EH (cell line): ENCODE measurements at places on chromosomes 12 and 14.

- no peak for DNase-seq
Observed at GRCh38 chr14:66601932-66602578, 94.1 kb downstream of the GPHN start.

GRCh38 chr12:104381731-104382480, 74.8 kb upstream of the CHST11 start:
- DNase-seq = peak; percentile 77

DNA sequence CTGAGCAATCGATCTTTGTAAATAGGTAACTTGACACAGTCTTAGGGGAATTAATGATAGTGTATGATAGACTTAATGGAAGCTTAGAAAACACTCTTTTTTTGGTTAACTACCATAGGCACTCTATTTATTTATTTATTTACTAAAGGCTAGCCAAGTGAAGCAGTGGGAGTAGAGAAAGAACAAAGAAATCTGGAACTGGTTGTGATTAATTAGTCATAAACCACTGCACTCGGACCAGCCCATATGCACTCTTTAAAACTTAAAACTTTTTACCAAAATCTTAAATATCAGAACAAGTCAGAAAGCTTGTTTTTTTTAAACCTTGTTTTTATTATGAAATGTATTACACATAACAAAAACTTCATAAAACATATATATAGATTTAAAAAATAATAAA, 49.5 kb upstream of the SRP54 start:
- no peak for DNase-seq

DNA sequence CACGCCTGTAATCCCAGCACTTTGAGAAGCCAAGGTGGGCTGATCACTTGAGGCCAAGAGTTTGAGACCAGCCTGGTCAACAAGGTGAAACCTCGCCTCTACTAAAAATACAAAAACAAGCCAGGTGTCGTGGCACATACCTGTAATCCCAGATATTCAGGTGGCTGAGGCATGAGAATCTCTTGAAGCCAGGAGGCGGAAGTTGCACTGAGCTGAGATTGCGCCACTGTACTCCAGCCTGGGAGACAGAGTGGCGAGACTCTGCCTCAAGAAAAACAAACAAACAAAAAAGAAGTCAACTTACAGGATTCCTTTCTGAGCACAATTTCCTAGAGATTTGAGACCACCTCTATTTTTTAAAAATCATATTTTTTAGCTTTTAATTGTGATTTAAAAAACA, 45.3 kb downstream of the DGLUCY start:
- no peak for DNase-seq

DNA sequence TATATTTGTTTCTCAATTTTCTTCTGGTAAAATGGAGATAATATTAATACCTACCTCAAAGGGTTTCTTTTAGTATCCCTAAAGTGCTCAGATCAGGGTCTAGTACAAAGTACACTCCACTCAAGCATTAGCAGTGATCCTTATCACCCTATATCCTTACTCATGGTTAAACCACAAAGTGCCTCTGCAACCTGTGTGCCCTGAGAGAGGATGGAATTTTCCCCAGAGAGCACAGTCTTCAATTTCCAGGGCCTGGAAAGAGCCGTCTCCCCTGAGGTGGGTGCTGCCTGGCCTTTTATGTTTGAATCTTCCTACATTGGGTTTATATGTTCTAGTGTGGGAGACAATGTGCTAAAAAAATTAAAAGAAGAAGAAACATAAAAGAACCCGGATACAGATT, 183.1 kb upstream of the FBXO33 start:
- DNase-seq = no peak

DNA sequence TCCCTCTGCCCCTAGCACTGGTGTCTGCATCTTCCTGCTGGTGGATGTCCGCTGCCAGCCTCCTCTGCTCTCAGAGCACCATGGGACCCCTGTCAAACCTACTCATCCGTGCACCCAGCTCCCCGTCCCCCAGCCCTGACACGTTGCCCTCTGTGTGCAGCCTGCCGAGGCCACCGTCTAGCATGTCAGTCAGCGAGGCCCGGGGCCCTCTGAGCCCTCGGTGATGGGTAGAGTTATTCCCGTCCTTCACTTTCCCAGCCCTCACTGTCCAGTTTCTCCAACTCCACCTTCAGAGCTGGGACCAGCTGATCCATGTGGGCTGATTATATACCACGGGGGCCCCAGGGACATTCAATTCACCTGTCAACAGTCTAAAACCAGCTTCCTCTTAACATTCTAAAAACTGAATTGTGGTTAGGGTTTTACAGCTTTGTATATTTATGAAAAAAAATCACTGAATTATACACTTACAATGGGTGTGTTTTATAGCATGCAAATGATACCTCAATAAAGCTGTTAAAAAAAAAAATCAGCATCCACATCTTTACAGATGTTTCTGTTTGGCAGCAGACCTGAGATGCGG, 61.3 kb downstream of the CCDC88C start:
- DNase-seq = no peak

GRCh38 chr14:100410056-100410565, 87.0 kb downstream of the SLC25A47 start:
- DNase-seq = no peak

GRCh38 chr12:65685514-65685913, 138.8 kb upstream of the HMGA2 start:
- DNase-seq = peak; percentile 55

DNA sequence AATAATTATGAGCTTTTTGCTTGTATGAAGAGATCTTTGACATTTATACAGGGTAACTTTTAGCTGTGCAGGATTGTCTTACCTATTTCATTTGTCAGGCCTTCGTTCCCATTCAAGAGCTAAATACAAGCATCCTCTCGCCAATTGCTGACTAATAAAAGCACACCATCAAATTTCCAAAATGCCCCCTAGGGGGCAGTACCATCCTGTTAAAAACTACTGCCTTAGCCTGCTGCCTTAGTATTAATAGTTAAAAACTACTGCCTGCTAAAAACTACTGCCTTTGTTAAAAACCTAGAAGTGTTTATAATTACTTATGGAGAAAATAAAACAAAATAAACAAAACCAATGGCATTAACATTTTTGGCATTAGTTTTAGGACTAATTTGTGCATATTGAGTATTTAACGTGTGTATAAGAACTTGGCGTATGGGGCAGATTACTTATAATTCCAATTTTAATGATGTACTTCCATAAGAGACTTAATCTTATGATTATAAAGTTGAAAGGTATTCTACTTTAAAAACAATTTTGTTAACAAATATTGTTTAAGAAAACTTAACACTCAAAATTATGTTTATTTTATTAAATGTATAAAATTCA, 3.0 kb upstream of the IFI27L2 start:
- peak; percentile 72 for DNase-seq

DNA sequence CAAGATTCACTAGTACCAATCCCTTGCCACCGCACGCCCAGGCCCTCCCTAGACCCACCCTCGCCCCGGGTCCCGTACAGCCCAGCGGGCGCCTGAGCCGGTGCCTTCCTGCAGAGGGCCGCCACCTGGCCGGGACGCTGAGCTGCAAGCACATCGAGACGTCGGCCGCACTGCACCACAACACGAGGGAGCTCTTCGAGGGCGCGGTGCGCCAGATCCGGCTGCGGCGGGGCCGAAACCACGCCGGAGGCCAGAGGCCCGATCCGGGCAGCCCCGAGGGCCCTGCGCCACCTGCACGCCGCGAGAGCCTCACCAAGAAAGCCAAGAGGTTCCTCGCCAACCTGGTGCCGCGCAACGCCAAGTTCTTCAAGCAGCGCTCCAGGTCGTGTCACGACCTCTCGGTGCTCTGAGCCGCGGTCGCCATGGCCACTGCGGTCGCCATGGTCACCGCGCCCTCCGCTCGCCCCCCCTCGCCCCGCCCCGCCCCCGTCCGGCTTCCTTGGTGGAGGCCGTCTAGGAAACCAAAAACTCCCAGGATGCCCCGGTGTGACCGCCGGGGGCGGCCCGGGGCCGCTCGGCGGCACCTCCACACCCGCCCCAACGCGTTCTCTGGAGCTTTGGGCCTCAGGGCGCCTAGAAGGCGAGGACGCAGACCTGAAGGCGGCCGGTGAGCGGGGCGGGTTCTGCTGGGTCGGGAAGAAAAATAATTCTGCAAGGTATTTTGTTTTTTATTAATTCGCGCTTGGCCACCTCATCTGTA, 3.7 kb downstream of the REM2 start:
- DNase-seq = peak; percentile 76

GRCh38 chr12:14619741-14620501, 52.2 kb upstream of the PLBD1 start:
- no peak for DNase-seq

GRCh38 chr14:63342371-63342770, 23.6 kb upstream of the GPHB5 start:
- DNase-seq = no peak

DNA sequence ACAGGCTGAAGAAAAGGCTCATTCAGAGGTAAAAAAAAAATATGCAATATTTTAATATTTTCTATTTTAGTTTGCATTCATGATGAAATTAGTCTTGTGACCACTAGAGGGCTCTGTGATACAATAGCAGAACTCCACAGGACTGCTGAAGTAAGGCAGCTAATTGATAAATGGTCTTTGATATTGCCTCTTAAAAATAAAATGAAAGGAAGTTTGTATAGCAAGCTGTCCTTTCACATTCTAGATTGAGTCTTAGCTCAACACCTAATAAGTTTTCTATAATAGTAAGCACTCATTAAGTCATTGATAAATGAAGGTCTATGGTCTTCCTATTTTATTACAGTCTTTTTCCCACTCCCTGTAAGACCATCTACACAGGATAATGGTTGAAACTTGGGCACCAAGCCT, 315.7 kb downstream of the NAV3 start:
- DNase-seq = peak; percentile 51

- peak; percentile 11 for DNase-seq
Observed at GRCh38 chr12:81668475-81668874, 90.7 kb downstream of the PPFIA2 start.
